CD8-positive, alpha-beta memory T cell (primary cell): ENCODE measurements at places on chromosomes 4 and X.
A peak's percentile ranks its signal among the peaks of the same experiment; 100 is the strongest.

- no peak for DNase-seq
Observed at GRCh38 chr4:99803566-99804101, 13.0 kb upstream of the DAPP1 start.

GRCh38 chrX:23737413-23737812 lies 5.7 kb downstream of the ACOT9 start:
- DNase-seq: no peak

DNA sequence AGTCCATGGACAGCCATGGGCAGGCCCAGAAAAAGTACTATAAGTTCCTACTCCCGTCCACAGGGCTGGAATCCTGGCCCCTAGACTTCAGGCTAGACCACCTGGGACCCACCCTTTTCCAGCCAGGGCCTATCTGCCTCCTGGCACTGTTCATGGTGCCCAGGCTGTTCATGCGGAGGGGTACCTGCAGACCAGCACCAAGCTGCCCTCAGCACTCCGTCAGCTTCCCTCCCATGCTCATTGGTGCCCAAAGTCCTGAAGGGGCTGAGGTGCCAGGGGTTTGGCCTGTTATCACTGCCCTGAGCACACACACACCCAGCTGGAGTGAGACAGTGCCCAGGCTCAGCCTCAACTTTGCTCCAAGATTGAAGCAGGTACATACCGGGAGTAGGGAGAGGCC lies 477.7 kb downstream of the STPG2 start:
- no peak for DNase-seq

- DNase-seq: no peak
Observed at GRCh38 chr4:87382116-87382515, 8.9 kb downstream of the HSD17B11 start.

- DNase-seq: no peak
Observed at GRCh38 chr4:83170952-83171399, 56.4 kb upstream of the PLAC8 start.

- no peak for DNase-seq
Observed at GRCh38 chr4:5024673-5025072, 5.4 kb upstream of the CYTL1 start.

- no peak for DNase-seq
Observed at GRCh38 chr4:173502282-173502681, 27.7 kb downstream of the HAND2 start.

DNA sequence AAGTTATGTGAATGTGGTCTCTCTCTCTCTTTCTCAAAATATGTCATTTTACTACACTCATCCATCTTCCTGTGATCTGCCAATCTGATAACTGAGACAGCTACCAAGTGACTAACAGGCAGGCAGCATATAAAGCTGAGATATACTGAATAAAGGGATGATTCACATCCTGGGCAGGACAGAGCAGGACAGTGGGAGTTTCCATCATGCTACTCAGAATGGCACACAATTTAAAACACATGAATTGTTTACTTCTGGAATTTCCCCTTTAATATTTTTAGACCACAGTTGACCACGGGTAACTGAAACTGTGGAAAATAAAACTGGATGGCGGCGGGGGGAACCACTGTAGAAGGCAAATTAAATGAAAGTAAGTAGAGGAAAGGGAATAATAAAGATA lies 58.6 kb upstream of the DCTD start:
- no peak for DNase-seq

DNA sequence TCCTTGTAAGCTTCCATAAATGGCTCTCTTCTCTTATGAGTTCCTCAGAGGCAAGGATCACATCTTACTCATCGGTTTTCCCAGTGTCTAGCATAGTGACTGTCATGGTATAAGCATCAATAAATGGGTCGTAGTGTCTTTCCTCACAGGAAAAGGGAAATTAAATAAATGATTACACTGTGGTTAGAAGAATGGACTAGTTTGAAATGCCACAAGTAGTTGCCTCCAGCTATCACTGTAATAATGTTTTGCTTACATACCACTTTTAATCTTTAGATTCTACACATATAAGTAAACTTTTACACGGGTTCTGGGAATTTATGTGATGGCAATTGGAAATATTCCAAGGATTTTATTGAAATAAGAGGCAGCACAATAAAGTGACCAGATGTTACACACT lies 152.8 kb upstream of the CXorf51A start:
- DNase-seq: no peak

GRCh38 chr4:70356185-70356584 lies 4.4 kb upstream of the SMR3A start:
- DNase-seq: no peak

DNA sequence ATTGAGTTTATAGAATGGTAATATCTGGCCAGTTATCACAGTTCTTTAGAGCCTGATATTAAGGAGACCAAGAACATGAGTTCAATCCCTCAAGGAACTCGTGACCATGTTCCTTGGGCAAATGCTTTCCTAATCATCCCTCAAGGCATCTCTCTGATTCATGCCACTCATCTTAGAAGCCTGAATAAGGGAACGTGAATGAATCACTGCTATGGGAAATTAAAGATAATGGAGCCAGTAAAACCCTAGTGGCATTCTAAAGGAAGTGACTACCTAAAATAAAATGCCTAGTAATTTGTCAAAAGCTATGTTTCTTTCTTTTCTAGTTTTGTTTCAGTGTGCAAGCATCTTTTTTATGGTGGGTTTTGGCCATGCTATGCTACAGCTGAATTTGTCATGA lies 1161.3 kb downstream of the C4orf33 start:
- no peak for DNase-seq

DNA sequence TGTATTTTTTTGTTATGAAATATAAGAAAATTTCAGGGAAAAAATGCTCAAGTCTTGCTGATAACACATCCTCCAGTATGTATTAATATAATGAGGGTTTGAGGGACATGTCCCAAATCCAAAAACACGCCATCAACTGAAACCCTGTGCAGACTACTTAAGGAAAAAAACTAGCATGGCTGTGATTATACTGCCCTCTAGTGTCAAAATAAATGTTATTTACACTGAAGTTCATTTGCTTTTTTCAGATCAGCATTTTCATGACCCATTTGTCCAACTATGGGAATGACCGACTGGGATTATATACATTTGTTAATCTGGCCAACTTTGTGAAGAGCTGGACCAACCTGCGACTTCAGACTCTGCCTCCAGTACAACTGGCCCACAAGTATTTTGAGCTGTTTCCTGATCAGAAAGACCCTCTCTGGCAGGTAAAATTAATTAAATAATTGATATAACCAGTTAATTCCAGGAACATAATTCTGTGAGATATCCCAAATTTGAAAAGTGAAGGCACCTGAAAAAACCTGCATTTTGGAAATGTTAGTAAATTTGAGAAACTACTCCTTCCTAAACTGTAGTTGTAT lies 128.5 kb downstream of the PRSS12 start:
- peak; percentile 14 for DNase-seq

DNA sequence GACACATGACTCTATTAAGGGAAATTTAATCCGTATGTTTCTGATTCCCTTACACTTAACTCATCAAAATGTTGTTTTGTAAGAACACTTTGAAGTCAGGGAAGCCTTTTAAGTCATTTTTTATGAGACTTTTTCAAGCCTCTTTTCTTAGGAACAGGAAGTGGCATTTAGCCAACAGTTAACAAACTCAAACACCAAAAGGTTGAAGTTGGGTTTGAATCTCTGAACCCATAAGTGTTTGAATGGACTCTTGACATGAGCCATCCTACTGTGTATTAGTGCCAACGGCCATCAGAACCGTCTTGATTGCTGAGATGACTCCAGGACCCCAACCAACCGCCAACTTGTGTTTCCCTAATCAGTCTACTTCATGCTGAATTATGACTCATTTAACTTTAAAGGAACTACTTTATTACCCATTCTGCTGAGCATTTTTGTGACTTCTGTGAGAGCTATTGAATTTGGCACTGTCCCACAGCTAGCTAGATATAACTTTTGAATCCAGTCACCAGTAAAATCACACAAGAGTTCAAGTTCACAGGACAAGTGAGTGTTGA lies 209.1 kb upstream of the FAT1 start:
- no peak for DNase-seq

DNA sequence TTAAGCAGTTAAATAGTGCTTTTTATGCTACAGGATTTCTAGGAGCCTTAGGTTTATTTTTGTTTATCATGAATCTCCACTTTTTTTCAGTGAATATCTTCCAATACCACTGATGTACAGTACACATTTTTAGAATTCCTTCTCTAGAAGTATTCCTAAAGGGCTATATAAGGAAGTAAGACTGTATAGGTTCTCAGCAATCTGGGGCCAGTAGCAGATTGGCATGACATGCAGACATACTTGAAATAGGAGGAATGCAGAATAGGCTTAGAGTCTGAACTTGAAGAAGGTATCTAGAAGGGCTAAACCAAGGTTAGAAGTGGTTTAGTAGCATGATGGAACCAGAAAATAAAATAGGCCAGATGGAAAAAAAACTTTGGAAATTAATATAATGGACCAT lies 29.8 kb downstream of the HEPH start:
- DNase-seq: no peak

- DNase-seq: no peak
Observed at GRCh38 chr4:183299464-183299863, 20.6 kb downstream of the CLDN22 start.

DNA sequence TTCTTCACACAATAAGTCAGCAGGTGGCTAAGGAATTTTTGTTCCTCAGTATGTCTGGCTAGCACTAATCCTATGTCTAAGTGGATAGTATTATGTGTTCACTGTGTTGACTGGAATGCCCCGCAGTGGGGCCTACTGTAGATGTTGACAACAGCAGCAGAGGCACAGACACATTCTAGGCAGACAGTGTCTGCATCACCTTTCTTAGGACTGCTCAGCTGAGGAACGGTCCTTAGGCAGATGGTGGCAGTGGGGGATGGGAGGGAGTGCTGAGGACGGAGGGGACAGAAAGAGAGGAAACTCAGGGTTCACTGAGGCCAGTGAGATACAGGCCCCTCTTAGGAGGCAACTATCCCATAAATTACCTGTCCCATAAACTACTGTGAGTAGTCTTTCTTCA lies 44.6 kb upstream of the LEF1 start:
- DNase-seq: no peak

DNA sequence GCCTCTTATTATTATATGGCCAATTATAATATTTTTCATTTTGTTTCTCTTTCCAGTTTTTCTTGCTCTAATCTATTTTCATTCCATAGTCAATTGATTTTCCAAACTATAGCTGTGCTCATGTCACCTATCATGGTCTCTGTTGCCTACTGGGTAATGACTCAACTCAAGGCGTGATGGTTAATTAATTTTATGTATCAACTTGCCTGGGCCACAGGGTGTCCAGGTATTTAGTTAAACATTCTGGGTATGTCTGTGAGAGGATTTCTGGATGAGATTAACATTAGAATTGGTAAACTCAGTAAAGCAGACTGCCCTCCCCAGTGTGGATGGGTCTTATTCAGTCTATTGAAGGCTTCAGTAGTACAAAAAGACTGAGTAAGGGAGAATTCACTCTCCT lies 9.9 kb downstream of the FHIP1A start:
- DNase-seq: no peak

DNA sequence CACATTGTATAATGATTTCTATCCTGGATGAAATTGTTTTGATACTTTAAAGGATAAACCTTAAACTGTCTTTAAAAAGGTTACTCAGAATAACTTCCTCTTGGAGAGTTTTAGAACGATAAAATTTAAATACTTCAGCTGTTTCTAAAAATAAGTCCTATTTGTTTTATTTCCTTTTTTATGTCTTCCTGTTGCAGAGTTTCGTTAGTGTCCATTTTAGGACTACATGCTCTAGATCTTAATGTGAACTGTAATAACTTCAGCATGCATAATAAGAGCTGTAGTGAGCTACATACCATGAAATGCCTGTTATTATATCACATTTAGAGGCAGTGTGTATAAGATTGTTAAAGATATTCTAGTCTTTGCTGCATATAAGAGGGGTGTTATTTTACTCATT lies 14.6 kb downstream of the ATP10D start:
- no peak for DNase-seq

GRCh38 chr4:28402751-28403150 lies 1542.1 kb downstream of the STIM2 start:
- no peak for DNase-seq

GRCh38 chr4:90349636-90350035 lies 222.4 kb downstream of the CCSER1 start:
- DNase-seq: no peak

GRCh38 chr4:114658776-114659175 lies 60.2 kb downstream of the UGT8 start:
- DNase-seq: no peak

DNA sequence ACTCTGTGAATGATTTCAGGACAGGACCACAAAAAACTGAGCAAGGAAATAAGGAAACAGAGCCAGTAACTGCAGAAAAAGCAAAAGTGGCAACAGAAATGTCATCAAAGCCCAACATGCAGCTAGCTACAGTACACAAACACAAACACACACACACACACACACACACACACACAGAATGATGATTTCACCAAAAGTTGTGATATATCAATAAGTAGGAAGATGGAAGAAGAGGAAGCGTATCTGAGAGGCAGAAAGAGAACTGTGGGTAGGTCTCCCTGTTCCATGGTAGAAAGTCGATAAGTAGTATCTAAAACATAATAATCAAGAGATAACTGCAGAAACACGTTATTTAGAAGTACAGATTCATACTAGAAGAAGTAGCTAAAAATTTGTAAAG lies 148.3 kb downstream of the MGST2 start:
- no peak for DNase-seq

DNA sequence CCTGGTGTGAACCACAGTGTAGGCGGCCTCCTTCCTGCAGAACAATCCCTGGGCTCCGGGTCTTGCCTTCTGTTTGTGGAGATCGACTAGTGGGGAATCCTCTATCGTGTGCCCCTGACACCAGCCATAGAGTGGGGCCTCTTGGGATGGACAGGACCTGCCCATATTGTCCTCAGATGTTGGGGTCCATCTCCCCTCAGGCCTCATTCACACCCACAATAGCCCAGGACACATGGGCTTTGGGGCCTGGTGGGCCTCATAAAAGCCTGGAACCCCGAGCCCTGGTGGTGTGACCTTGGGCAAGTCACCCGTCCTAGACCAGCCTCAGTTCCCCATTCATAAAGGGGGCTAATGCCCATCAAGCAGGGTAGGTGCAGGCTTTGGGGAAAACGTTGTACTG lies 13.2 kb upstream of the GAGE10 start:
- DNase-seq: no peak

DNA sequence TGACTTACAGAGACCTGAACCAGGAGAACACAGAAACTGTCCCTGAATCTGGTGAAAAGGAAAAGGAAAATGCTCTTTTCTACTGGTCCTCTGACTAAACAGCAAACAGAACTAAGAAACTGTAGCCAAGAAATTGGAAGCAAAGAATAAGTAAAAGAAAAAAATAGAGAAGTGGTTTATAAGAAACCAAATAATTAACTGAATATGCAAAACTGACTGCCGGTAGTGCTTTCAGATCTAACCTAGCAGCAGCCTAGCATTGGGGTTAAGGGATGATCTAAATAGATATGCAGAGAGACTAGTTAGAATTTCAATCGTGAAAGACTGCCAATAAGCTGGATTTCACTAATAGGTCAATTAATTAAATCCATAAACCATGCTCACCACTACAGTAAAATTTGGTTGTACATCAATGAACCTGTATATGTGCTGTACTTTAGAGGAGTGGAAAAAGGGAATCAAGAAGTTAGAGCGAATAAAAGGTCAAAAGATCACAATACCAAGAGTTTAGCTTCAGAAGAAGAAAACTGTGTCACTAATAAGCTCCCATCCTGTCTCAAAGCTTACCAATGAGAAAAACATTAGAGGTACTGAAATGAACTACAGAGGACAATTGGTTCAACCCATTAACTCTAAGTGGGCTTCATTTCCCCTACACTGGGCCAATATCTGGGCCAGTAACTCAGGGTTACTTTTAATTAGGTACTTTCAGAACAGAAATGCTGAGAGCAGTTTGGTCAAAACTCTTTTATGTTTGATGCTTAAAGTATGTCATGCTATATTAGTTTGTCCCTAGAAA lies 53.6 kb downstream of the KLHL13 start:
- no peak for DNase-seq

- DNase-seq: no peak
Observed at GRCh38 chrX:43618366-43619205, 37.5 kb upstream of the MAOA start.
